Activated CD4-positive, alpha-beta T cell treated with anti-CD3 and anti-CD28 coated beads for 24 hours (primary cell): ENCODE measurements at places on chromosomes 4 and X.

DNA sequence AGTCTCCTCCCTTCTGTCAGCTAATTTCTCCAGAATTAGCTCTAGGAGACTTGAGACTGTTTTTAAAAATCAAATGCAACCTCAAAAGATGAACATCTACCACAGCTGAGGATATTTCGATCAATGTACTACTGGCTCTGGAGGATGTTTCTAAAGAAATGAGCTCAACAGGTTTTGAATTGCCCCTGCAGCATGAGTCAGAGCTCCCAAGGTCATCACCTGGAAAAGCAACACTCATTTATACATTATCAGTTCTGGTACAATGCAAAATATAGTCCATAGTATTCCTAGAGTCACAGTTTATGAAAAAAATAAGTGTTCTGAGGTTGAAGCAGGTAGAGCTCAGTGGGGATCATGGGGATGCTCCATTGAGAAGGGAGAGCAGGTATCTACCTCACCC lies 50.8 kb upstream of the MCF2 start:
- no peak for DNase-seq

GRCh38 chrX:102930990-102931756 lies 5.9 kb upstream of the RAB40AL start:
- DNase-seq, result no peak

GRCh38 chr4:5893004-5893580 lies at the start of gene CRMP1:
Gene CRMP1, minus strand, starts transcription at chr4:5893086. Its CDS starts 117 bp downstream, at chr4:5892969.
- DNase-seq, result no peak

DNA sequence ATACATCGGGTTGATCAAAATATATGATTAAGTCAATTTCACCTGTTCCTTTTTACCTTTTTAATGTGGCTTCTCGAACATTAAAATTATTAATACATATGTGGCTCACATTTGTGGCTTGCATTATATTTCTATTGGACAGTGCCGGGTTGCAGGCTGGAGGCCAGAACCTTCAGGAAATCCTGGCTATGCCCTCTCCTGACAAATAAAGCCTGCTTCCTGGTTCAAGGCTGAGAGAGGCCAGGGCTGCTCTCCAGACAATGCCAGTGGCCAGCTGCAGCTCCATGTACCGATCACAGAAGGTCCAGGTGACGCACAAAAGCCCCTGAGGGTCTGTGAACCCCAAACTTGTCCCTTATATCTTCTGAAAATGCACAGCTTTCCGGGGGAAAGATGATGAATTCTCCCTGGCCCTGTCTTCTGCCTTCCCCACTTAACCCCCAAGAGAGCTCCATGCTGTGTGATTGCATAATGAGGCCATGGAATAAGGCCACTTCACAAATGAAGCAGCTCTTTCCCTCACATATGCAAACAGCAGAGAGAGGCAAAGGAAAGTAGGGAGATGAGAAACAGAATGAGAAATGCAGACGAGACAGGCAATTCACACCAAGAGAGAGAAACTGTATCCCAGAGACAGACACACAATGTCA lies 241.2 kb downstream of the BCOR start:
- no peak for DNase-seq

GRCh38 chr4:13386405-13387107 lies 97.6 kb downstream of the RAB28 start:
- no peak for DNase-seq

DNA sequence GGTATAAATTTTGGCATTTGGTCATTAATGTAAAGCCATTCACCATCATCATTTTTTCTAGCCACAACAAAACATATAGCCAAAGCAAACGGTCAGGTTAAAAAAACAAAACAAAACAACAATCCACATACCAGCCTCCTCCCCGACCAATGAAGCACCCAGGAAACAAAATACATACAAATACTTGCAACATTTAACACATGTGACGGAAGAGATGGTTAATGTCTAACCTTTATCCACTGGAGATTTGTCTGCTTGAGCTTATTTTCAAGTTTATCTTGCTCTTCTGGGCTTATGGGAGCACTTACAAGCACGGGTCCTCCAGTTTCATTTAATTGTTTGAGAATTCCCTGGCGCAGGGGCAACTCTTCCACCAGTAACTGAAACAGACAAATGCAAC lies 857.5 kb upstream of the FTHL17 start:
- DNase-seq, result no peak

DNA sequence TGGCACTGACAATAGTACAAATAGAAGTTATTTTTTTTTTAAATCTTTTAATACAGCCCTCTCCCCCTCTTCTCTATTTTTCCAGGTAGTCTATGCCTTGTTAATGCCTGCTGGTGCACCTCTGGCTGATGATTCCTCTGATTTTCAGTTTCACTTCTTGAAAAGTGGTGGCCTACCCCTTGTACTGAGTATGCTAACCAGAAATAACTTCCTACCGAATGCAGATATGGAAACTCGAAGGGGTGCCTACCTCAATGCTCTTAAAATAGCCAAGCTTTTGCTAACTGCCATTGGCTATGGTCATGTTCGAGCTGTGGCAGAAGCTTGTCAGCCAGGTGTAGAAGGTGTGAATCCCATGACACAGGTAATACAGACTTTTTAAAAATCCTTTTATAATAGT lies 99.1 kb downstream of the USP9X start:
- no peak for DNase-seq

DNA sequence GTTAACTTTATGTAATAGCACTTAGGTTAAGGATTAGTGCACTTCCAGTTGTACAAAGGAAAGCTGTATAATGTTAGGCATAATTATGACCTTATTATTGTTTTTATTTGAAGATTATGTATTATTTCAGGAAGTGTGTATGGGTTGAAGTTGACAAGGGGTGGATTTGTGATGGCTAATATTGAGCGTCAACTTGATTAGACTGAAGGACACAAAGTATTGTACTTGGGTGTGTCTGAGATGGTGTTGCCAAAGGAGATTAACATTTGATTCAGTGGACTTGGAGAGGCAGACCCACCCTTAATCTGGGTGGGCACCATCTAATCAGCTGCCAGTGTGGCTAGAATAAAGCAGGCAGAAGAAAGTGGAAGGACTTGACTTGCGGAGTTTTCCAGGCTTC lies 127.3 kb downstream of the PPARGC1A start:
- no peak for DNase-seq
